ENCODE measurements at places on chromosomes 16 and 17.

DNA sequence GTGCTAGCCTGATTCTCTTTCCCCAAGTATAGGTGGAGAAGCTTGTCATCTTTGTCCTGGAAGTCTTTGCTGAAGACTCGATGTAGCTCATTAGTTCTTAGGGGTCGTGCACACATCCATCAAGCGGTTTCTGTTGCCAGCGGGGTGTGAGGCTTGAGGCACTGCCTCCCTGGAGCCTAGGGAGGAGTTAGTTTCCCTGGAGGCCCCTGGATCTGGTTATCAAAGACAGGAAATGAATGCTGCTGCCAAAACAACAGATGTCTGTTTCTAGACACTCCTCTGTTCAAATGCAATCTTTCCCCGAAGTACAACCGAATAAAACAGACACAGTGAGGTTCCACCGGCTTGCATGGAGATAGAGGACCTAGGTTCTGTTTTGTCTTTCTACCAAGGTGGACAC lies 17.5 kb downstream of the HS3ST4 start:
- H3K4me1 ChIP-seq, result no peaks in the 10 kb centered on the region
- H3K4me3 ChIP-seq, result no peak overlapping the region
- no peak overlapping the region for H3K27ac ChIP-seq

DNA sequence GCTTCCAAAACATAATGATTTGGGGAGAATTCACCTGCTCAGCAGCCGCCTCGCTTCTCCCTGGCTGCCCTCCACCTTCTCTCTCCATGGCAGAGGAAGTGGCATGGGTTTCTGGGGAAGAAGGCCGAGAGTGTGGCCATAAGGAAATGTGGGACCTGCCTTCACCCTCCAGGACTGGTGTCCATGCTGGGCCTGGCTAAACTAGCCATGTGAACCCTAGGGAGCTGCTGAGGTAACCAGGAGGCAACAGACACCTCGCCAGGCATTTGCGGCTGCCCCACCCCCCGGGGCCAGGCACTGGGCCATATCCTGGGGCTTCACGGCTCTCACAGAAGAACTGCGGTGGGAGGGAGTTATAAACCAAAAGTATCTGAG lies 9.9 kb upstream of the CMTM4 start:
- no peaks in the 10 kb centered on the region for H3K36me3 ChIP-seq
- no peak overlapping the region for H3K27ac ChIP-seq
- DNase-seq, result no peak
- no peak overlapping the region for H3K4me3 ChIP-seq
- peaks cover 14% of the 10 kb centered on the region for H3K27me3 ChIP-seq

GRCh38 chr16:87621550-87621829 lies 19.2 kb downstream of the JPH3 start:
- H3K27me3 ChIP-seq, result no peaks in the 10 kb centered on the region
- no peak overlapping the region for H3K27ac ChIP-seq
- H3K36me3 ChIP-seq, result no peaks in the 10 kb centered on the region

- H3K27me3 ChIP-seq, result peaks cover 26% of the 10 kb centered on the region
- DNase-seq, result no peak
- H3K4me3 ChIP-seq, result no peak overlapping the region
- peaks cover 53% of the 10 kb centered on the region for H3K4me1 ChIP-seq
- H3K27ac ChIP-seq, result no peak overlapping the region
Observed at GRCh38 chr17:79927688-79928501, 88.7 kb upstream of the CBX4 start.

GRCh38 chr16:25910971-25911370 lies 219.2 kb downstream of the HS3ST4 start:
- no peaks in the 10 kb centered on the region for H3K4me1 ChIP-seq
- no peak overlapping the region for H3K27ac ChIP-seq
- H3K27me3 ChIP-seq, result no peaks in the 10 kb centered on the region
- no peak for DNase-seq
- no peaks in the 10 kb centered on the region for H3K36me3 ChIP-seq

- DNase-seq, result no peak
- H3K36me3 ChIP-seq, result no peaks in the 10 kb centered on the region
- H3K27ac ChIP-seq, result no peak overlapping the region
- no peak overlapping the region for H3K4me3 ChIP-seq
- no peaks in the 10 kb centered on the region for H3K4me1 ChIP-seq
Observed at GRCh38 chr16:9225527-9226316, 134.3 kb downstream of the HAPSTR1 start.

DNA sequence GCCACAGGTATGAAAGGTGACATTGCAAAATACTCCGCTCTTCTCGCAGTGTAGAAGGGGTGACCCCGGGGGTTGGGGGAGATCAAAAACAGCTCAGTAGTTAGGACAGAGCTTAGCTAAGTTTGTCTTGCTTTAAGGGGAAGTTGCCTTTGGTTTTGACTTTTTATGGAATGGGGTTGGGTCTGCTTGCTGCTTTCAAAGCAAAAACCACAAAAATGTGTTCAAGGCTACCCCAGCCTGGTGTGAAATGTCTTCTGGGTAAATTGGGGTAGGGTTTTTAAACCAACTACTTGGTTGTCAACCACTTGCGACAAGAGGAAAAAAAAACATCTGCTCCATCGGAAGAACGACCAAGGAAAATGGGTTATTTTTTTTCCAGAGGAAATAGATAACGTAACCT lies 6.2 kb downstream of the FUS start:
- no peak overlapping the region for H3K4me3 ChIP-seq
- H3K4me1 ChIP-seq, result peaks cover 92% of the 10 kb centered on the region
- peak overlapping the region; percentile 38 for H3K27ac ChIP-seq
- DNase-seq, result no peak

DNA sequence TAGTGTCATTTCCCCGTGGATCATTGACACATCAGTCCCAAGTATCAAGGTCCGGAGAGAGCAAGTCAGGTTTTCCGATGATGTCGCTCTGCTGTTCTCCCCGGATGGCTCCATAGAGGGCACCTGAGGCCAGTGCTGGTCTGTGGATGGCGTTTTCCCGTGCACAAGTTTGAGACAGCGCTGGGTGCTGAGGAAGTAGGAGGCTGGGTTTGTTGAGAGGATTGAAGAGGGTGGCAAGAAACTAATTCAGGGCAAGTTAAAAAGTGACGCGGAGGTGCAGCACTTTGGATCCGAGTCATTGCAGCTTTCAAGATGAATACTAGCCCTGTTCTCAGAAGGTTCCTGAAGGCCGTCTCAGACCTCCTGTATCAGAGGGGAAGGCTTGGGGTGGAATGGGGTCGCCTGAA lies 7.7 kb downstream of the NUBP1 start:
- no peaks in the 10 kb centered on the region for H3K27me3 ChIP-seq
- peaks cover 34% of the 10 kb centered on the region for H3K4me1 ChIP-seq
- H3K36me3 ChIP-seq, result peaks cover 36% of the 10 kb centered on the region
- H3K27ac ChIP-seq, result no peak overlapping the region
- no peak overlapping the region for H3K4me3 ChIP-seq

DNA sequence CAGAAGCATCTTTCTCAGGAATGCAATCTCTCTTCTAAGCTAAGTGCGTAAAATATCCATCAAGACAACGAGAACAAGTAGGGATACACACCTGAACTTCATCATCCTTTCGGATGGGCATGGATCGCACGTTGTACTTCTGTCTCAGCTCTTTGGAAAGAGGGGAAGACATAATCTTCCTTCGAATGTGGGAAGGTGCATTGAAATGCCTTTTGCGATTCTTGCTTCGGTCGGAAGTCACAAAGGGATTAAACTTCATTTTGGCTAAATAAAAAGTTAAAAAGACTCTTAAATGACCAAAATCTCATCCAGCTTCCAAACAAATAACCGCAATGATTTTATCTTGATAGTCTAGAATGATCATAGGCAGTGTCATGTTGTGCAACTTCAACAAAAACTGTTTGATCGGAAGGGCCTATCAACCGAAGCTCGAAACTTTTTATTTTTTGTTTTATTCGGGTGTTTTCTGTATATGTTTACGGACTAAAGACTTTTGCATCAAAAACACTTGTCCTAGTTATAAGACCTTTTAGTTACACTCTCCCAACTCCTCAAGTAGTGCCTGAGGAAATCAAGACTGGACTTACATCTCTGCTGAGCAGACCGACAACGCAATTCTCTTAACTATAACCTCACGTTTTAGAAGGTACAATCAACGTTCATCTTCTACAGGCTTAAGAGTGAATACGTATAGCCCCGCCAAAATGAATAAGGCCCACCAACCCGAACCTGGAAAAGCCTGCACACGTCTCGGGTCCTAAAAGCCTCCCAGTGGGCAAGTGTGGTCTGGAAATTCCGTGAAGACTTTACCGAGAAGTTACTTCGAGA lies 727 bp downstream of the RPL26 start:
- H3K36me3 ChIP-seq, result peaks cover 56% of the 10 kb centered on the region
- peak overlapping the region; percentile 75 for H3K27ac ChIP-seq
- H3K4me3 ChIP-seq, result peak overlapping the region; percentile 87
- H3K4me1 ChIP-seq, result peaks cover 74% of the 10 kb centered on the region

GRCh38 chr17:6668219-6668618 lies 16.7 kb downstream of the C17orf100 start:
- H3K27me3 ChIP-seq, result no peaks in the 10 kb centered on the region
- no peak for DNase-seq
- no peak overlapping the region for H3K27ac ChIP-seq
- no peak overlapping the region for H3K4me3 ChIP-seq
- H3K36me3 ChIP-seq, result no peaks in the 10 kb centered on the region

DNA sequence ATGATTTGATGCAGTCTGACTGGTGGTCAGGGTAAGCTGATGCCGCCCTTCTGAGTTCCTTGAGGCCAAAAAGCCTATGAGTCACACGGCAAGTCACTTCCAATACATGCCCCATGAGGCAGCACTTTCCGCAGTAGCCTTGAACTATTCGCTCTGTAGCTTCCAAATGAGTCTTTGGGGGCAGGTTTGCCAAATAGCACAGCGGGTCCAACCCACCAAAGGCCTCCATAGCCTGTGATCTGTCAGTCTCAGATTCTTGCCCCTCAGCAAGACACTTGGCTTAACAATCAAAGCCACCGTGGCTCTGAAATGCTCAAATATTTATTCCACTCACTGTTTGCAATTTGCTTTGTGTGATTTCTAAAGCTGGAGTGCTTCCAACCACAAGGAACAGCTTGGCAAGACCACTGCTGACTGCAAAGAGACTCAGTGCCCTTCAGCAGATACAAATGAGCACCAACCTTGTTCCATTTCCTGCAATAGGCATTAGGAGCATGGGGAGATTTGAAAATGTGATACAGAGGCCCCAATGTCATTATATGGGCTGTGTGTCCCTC lies 45.4 kb downstream of the CLEC19A start:
- H3K27me3 ChIP-seq, result peaks cover 3% of the 10 kb centered on the region
- H3K4me1 ChIP-seq, result no peaks in the 10 kb centered on the region
- no peak for DNase-seq
- no peaks in the 10 kb centered on the region for H3K36me3 ChIP-seq

GRCh38 chr16:27726621-27727261 lies 176.8 kb downstream of the KATNIP start:
- H3K27me3 ChIP-seq, result no peaks in the 10 kb centered on the region
- no peaks in the 10 kb centered on the region for H3K36me3 ChIP-seq
- H3K4me1 ChIP-seq, result peaks cover 18% of the 10 kb centered on the region
- DNase-seq, result no peak
- H3K27ac ChIP-seq, result no peak overlapping the region
- no peak overlapping the region for H3K4me3 ChIP-seq

DNA sequence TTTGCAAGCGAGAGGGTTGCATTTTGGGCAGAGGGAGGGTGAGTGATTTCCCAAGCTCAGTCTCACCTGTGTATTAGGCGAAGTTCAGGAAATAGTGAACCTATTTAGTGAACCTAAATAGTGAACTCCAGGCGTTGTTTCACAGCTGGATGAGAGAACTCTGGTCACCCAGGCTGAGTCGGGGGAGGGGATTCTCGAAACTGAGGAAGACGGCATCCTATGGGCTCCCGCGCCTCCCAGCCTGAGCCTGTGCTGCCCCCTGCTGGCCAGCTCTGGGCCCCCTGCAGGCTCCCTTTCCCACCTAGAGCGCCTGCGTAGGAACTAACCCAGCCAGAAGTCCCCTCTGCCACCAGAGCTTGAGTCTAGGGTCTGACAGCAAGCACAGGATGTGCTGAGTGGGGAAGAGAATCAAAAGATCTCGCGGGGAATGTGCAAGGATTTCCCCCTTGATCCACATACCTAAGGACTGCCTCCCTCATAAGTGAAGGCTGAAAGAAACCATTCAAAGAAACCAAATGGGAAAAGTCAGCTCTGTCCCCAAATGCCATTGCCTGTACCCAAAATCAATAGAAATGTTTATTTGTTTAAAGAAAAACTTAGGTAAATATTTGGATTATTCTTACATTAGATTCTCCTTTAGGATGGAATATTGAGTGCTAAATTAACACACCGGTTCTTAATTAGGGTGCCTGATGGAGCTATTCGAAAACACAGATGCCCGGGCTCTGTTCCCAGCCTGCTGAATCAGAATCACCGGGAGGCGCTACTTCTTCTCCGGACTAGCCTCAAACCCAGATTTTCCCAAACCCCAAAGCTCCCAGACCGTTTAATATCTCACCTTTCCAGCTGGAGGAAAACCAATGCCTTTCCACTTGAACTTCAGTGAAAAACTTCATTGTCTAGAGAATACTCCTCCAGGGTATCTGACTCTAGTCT lies 14.8 kb upstream of the MARVELD3 start:
- DNase-seq, result peak; percentile 78
- H3K27me3 ChIP-seq, result peaks cover 25% of the 10 kb centered on the region
- H3K36me3 ChIP-seq, result no peaks in the 10 kb centered on the region
- no peak overlapping the region for H3K4me3 ChIP-seq

- no peaks in the 10 kb centered on the region for H3K4me1 ChIP-seq
- no peak for DNase-seq
- H3K27ac ChIP-seq, result no peak overlapping the region
- no peak overlapping the region for H3K4me3 ChIP-seq
Observed at GRCh38 chr16:10501016-10501607, 79.3 kb downstream of the EMP2 start.

DNA sequence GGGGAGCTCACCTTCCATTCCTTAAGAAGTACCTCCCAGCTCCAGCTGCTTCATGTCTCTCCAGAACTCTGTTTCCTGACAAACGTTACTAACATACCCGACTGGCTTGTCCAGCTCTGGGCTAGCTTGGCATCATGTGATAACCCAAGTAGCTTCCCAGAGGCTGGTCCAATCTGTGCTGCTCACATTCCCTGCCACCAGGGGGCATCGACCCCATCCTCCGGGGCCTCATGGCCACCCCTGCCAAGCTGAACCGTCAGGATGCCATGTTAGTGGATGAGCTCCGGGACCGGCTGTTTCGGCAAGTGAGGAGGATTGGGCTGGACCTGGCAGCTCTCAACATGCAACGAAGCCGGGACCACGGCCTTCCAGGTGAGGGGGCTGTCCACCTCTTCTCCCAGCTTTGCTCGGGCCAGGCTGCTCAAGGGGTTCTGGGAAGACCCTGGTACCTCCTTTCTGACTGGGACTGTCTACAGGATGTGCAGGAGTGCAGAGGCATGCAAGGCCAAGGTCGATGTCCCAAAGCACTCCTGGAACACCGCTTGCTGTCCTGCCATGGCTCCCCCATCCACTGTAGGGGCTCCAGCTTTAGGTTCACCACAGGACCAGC lies 7.6 kb downstream of the EPX start:
- H3K27ac ChIP-seq, result no peak overlapping the region
- no peak overlapping the region for H3K4me3 ChIP-seq
- no peaks in the 10 kb centered on the region for H3K36me3 ChIP-seq
- peaks cover 9% of the 10 kb centered on the region for H3K27me3 ChIP-seq
- no peaks in the 10 kb centered on the region for H3K4me1 ChIP-seq

DNA sequence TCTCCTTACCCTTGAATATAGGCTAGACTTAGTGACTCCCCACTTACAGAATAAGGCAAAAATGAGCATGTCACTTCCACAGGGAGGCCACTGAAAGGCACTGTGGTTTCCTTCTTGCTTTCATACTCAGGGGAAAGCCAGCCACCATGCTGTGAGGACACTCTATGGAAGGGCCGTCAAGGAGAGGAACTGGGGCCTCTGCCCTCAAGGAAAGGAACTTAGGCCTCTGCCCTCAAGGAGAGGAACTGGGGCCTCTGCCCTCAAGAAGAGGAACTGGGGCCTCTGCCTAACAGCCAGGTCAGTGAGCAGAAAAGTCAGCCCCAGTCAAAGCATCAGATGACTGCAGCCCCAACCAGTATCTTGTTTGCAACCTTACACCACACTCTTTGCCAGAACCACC lies 30.1 kb downstream of the VPS35 start:
- no peaks in the 10 kb centered on the region for H3K27me3 ChIP-seq
- peaks cover 56% of the 10 kb centered on the region for H3K36me3 ChIP-seq
- peak; percentile 30 for DNase-seq
- H3K4me3 ChIP-seq, result no peak overlapping the region

All from activated CD4-positive, alpha-beta memory T cell treated with anti-CD3 and anti-CD28 coated beads, Interleukin-2, amount 10 ng/mL, durations not matched to agents 7 days and 5 days (primary cell).